ENCODE measurements at places on chromosomes 13 and 19.

DNA sequence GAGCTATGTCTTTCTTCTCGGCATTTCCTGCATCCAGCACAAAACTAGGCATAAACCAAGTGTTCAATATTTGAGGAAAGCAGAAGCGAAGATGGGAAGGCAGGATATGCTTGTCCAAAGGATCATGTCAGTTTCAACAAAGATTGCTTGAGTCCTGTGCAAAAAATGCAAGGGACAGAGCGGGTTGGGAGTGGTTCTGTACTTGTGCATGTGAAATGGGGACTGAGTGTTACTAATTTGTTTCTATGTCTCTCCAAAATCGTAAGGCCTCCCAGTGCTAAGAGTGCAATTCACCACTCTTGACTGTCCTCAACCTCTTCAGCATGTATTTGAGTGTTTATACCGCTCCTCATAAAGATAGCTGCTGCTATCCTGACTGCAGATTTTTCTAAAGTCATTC, 166.2 kb downstream of the DLEU7 start:
- DNase-seq = no peak

DNA sequence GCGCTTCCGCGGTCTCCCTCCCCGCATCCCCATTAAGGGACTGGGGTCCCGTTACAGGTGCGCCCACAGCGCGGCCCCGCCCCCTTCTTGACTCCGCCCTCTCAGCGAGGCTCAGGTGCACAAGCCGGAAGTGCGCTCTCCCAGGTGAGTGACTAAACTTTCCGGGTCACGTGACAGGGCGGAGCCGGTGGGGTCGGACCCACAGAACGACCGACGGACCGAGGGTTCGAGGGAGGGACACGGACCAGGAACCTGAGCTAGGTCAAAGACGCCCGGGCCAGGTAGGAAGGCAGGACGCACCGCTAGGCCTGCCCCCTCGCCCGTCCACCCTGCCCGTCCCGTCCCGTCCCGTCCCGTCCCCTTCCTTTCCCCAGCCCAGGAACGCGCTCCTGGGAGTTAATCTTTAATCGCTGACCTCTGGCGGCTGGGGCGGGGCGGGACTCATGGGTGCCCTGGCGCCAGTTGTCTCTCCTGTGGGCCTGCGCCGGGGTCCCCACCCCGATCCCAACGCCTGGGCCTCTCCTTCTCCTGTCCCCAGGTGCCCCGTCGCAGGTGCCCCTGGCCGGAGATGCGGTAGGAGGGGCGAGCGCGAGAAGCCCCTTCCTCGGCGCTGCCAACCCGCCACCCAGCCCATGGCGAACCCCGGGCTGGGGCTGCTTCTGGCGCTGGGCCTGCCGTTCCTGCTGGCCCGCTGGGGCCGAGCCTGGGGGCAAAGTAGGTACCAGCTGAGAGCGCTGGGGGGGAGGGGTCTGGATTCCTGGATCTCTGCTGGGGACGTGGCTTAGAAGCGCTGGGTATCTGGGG, at the start of gene CRB3:
TSS of gene CRB3 (plus strand) at position 202 of the 804 bp plus-strand sequence. CDS start at position 633, 431 bp downstream.
- peak; percentile 62 for DNase-seq

DNA sequence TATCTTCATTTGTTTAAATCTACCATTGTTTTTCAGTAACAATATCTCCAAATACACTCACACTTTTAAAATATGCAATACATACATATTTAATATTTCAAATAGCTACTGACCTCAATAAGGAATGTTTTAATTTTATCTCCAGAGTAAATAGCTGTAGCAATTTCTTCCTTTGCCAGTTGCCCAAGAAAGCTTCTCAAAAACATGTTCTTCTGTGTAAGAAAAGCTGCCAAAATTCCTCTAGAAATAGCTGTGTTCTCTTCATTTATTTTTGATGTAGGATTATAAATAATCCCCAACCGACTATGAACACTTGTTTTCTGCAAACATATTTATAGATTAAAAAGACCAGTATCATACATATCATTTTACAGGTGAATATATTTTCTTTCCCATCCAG, 150.5 kb downstream of the UGGT2 start:
- no peak for DNase-seq

DNA sequence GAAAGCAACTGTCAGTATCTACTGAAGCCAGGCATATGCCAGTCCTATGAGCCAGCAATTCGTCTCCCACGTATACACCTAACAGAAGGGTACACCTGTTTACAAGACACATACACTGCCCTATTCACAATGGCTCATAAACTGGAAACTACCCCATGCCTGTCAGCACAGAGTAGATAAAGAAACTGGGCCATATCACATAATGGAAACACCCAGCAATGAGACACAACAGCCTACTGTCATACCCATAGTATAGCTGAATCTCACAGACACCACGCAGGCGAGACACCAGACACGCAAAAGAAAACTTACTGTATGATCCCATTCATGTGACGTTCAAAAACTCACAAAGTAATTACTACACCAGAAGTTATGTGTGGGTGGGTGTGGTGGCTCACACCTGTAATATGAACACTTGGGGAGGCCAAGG, 15.7 kb downstream of the NOSIP start:
- DNase-seq = no peak

DNA sequence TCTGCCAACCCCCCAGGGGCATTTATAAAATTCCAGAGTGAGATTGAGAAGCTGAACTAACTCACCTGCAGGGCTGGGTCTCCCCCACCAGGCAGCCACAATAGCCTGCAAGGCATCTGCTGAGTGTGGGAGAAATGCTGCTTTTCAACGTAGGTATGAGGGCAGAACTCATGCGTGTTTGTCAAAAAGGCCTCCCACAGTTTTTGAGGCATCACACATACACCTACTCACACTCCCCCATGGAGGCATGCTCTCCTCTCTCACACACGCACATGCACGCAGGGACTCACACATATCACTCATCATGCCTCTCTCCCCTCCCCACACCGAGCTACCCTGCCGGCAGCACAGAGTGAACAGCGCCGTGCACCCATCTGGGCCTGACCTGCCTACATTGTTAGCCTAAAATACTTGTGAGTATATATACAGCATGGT, 390.5 kb downstream of the FGF9 start:
- DNase-seq = peak; percentile 92

DNA sequence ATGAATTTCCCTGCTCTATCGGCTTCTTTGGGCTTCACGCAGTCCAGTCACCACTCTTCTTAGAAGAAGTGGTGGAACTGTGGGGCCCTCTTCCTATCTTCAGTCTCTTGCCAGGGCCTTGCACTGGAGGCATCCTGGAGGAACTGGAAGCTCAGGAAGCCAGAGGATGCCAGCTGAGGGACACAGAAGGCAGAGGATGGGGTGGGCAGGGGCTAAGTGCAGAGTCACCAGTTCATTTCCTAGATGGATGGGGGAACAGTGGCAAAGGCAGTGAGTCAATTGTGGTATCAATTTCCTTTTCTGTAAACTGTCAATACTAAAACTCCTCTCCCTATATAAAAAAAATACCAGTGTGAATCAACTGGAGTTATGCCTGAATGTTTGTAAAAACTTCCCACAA, 419.7 kb downstream of the KLF12 start:
- DNase-seq = no peak

- DNase-seq = no peak
These were observed 34.2 kb downstream of the GNG7 start for GRCh38 chr19:2668175-2668763.

GRCh38 chr19:49981603-49982593, 20.9 kb upstream of the SIGLEC11 start:
- DNase-seq = no peak

GRCh38 chr19:42529248-42529764, 1.0 kb upstream of the CEACAM1 start:
- peak; percentile 67 for DNase-seq

GRCh38 chr13:27077451-27077850, 94.2 kb downstream of the USP12 start:
- DNase-seq = no peak

DNA sequence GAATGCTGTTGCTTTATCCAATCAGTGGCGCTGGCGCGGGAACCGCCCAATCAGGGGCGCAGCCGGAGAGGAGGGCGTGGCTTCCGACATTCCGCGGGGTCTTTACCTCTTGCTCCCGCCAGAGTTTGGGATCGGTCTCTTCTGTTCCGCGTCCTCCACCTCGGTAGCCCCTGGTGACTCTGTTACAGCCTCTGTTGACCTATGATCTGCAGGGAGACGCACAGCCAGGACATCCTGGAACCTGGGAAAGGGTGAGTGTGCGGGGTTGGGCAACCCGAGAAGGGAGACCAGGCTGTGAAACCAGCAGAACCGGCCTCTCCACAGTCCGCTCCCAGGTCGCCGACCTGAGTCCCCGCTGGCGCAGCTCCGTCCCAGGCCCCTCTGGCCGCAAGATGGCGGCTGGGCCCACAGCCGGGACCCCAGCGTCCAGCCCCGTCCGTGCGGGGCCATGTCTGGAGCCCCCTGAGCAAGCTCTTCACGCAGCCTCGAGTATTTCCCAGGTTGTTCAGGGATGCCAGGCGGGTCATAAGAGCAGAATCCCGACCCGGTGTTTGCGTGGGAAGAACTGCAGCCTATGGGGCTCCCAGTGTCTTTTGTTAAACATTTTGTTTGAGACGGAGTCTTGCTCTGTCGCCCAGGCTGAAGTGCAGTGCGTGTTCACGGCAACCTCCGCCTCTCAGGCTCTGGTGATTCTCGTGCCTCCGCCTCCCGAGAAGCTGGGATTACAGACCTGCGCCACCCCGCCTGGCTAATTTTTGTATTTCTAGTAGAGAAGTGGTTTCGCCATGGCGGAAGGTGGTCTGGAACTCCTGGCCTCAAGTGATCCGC, 4.4 kb upstream of the ZNF681 start:
- DNase-seq = peak; percentile 83

GRCh38 chr19:34712395-34713261, 21.4 kb upstream of the ZNF181 start:
- peak; percentile 84 for DNase-seq

GRCh38 chr13:35025314-35025713, 83.2 kb downstream of the NBEA start:
- no peak for DNase-seq

GRCh38 chr19:58352760-58353671, at the start of gene A1BG:
Gene A1BG (minus strand): TSS chr19:58353492. CDS start chr19:58353437, 55 bp downstream.
- no peak for DNase-seq

- DNase-seq = peak; percentile 67
These were observed 224.8 kb downstream of the NHLRC3 start for GRCh38 chr13:39263033-39263432.

DNA sequence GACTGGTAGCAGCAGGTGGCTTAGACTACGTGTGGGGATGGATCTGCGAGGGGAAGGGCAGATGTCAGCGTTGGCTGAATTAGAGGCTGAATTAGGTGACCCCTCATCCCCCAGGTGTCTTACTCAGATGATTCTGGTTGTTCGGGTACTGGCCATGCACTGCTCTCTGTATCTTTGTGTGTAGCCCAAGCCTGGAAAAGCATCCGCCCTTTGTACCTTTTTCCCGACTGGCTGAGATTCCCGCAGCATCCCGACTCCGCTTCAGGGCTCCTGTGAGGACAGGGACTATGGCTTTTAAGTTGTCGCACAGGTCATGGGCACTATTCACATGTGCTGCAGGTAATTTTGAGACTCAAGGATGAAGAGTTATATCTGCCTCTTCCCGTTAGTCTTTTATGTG, 7.2 kb downstream of the TFDP1 start:
- no peak for DNase-seq

GRCh38 chr13:105814219-105814901, 721.1 kb downstream of the EFNB2 start:
- DNase-seq = peak; percentile 47

DNA sequence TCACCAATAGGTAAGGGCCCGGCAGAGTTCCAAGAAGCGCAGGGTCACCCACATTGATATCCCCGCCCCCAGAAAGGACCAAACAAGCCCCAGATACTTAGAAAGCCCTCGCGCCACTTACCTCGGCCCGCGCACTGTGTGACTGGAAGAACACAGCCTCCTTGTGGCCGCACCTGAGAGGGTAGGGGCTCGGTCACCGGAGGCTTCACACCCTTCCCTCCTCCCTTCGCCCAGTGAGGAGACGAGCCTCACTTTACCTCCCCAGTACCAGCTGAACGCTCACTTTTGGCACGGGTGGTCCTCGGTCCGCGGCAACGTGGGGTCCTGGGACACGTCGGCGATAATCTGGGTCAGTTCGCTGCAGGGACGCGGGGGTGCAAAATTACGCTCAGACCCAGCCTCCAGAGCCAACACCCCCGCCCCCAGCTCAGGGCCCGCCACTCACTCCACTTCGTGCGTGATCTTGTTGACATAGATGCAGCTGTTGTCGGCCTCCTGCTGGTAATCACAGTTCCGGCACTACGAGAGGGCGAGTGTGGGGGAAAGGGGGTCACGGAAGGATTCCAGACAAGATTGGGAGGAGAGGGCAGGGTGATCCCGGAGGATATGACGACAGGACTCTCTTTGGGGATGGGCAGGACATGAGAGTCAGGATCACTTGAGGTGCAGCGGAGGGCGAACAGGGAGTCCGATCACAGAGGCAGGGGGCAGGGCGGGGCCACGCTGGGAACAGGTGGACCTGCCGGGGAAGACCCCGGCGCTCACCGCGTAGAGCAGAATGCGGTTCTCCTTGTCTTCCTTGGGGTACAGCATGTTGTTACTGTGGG, 568 bp downstream of the POLR2I start:
- peak; percentile 75 for DNase-seq

- peak; percentile 80 for DNase-seq
These were observed 6.0 kb downstream of the STK24 start for GRCh38 chr13:98570929-98571372.

GRCh38 chr13:34894756-34895155, 47.3 kb upstream of the NBEA start:
- DNase-seq = no peak

DNA sequence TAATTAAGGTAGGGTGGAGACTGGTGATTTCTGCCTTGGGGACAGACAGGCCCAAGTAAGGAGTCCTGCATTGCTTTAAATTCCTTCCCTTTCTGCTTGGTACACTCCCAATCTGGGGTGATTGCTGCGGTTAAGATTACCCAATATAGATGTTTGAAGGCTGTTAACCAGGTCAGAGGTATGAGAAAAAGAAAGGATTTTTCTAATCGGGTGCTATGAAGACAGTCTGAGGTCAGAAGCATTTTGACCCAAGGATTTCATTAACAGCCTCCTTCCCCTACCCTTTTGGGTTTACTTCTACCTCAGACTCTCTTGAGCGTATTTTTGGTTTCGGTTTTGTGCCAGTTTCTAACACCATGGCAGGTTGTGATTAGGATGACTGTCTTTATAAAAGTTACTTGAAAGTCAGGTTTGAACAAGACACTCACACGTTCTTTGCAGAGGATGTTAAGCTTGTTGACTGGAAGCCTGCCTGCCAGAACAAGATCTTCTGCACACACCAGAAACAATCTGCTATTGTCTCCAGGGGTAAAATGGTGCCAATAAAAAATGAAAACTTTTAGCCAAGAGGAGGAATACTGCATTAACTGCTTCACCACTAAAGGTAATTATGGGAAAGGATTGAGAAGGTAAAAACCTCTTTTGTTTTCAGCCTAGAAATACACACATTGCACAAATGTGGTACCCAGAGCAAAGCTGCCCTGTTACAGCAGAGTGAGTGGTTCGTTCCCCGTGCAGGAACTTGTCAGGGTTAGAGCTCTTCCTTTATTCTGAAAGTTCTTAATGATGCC, 108.8 kb downstream of the NDFIP2 start:
- no peak for DNase-seq

Data from NCI-H69 (cell line).